ENCODE measurements at places on chromosomes 5 and 9.

GRCh38 chr5:71978216-71978615, 129.1 kb upstream of the MAP1B start:
- DNase-seq: no peak

- no peak for DNase-seq
These were observed 148.1 kb downstream of the DOCK8 start for GRCh38 chr9:362561-363273.

DNA sequence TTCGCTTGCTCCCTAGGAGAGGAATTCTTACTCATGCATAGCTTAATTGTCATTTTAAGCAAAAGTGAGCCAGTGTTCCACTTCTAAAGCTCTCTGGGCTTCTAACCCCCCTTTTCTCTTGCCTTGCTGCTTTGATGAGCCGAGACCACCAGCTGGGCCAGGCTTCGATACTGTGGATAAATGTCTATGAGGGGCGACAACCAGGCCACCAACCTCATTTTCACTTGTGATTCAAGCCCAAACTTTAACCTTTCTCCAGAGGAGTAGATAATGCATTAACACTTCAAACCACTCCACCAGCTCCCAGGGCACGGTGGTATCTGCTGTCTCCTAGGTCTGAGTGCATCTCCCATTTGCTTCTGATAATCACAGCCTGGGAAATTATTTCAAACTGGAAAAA, 205.6 kb downstream of the PSAT1 start:
- no peak for DNase-seq

GRCh38 chr5:14753292-14753691, 88.8 kb downstream of the OTULIN start:
- no peak for DNase-seq

GRCh38 chr9:129989740-129990139, 53.2 kb downstream of the FNBP1 start:
- no peak for DNase-seq

GRCh38 chr5:135887447-135887864, 8.2 kb downstream of the IL9 start:
- DNase-seq: peak; percentile 77

- DNase-seq: peak; percentile 30
These were observed 427.9 kb upstream of the ADAMTSL1 start for GRCh38 chr9:18046068-18046467.

DNA sequence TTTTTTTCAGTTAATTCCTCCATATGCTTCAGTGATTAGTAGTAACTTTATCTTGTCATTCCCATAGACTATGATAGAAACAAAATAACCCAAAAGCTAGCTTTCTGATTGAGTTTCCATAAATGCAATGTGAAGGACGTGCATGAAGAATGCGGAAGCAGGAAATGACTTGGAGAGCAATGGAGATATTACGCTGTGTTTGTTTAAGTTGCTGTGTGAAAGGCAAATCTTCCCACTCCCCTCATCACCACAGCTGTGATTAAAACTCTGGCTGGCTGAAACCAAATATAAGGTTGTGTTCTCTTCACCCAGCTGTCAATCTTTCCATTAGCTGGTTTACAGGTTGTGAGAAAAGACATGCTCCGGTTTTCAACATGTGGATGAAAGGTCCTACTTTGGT, 83.9 kb downstream of the NR2F1-AS1 start:
- no peak for DNase-seq

GRCh38 chr5:172574871-172575223, 66.2 kb upstream of the NEURL1B start:
- DNase-seq: no peak
